ENCODE measurements at places on chromosomes 5 and 9.

DNA sequence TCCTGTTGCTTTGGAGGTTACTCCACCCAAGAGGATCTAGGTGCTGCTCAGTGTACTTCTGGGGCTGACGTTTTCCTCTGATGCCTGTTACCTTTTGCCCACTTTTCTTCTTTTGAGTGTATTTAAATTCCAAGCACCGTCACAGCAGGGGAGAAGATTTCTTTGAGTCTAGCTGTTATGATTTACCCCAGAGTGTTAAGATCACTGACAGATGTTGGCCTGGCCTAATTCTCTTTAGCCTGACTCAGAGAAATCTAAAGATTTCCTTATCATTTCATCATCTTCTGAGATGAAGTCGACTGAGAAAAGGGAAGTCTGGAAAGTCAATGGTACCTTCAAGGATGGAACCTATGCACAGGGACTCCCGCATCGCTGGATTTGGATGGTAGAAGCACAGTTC is 191.5 kb downstream of the FBXL7 start:
- no peak for DNase-seq

DNA sequence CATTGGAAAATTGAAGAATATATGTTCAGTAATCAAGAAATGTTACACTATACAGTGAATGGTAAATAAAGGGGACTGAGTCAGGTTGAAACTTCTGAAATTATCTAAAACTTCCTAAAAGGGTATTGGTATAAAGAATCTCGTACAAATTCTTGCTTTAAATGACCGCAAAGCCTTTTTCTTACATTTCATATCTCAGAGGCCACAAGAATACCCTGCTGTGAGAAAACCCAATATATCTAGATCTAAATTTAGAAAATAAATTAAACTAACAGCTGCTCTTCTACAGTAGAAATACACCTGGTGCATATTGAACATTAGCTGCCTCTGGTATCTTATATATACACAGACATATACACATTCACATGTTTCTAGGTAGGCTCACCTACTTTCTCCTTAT is 221.7 kb downstream of the PCSK5 start:
- DNase-seq, result no peak

- no peak for DNase-seq
Measured at GRCh38 chr5:114153392-114153791, 208.5 kb upstream of the KCNN2 start.

DNA sequence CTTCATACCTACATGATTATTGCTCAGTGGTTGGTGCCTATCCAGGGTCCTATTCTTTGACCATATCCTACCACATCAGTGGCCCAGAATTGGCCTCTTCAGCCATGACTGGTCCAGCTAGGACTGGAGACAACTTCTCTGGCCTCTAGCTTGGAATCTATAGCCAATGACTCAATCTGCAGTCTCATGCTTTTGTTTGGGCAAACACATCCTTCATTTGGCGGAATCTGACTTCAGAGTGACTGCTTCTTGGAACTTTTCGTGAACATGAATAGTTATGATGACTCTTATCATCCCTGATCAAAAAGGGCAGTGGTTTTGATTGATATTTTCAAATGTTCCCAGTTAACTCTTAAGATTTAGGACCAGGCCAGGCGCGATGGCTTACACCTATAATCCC is 134.1 kb downstream of the PAPPA start:
- no peak for DNase-seq

- DNase-seq, result no peak
Measured at GRCh38 chr9:128362774-128363173, 8.4 kb upstream of the URM1 start.

DNA sequence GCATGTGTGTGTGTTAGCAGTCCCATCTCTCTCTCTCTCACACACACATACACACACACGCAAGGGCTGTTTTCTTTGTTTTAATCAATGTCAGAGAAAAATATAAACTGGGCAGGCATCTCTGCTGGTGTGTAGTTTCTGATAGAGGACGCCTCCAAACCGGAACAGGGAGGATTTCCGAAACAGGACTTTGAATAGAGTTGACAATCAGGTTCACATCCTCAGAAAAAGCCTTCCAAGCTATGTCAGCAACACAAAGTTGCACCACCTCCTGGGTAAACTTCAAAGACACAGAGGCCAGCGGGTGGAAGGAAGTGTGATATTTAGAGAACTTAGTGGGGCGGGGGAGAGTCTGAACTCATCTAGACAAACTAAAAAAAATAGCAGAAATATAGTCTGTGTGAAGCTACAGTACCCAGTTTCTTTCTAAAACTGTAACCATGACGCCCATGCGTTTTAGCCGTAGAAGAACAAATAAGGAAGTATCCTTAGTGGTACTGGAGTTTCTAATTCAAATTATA is 1.2 kb downstream of the ST8SIA4 start:
- no peak for DNase-seq

- DNase-seq, result no peak
Measured at GRCh38 chr9:38160613-38161215, 91.7 kb upstream of the SHB start.

GRCh38 chr9:89436963-89437625 is 60.8 kb downstream of the SEMA4D start:
- no peak for DNase-seq

DNA sequence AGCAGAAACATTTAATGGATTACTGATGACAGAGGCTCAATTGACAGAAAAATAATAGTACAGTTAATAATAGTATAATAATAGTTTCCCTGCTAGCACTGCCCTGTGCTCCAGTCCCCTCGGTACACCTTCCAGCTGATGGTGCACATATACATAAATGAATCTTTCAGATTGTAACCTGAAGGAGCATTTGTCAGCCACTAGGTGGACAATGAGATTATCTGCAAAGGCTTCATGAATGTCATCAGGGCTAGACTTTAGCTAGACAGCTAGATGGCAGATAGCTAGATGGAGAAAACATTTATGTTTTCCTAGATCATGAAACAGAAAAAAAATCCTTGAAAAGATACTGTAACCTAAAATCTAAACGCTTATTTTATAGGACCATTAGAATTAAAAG is 304.4 kb upstream of the SMC2 start:
- no peak for DNase-seq

All from GM12878 (cell line).